ENCODE measurements at places on chromosomes 7 and 10. TPM values are rescaled to one million over a fixed set of nuclear protein-coding genes. Genes with fewer than 3 reads are reported as not detected.

ANKRD30A gene
- total RNA-seq = not detected

DNA sequence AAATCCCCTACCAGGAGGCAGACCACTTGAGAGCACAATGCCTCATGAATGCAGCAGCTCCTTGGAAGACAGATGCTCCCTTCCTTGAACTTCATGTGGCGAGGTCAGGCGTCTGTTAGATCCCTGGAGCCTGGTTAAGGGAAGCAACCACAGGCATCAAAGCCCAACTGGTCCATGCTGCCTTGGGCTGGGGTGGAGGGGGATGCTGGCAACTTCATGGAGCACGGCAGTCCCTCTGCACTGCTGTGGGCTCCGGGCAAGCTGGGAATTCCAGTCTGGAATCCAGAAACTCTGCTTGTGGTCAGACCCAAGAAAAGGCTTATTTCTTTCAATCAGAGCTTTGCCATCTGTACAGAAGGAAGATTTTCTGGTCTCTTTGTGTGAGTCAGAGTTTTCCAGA lies 130.4 kb downstream of the PFKFB3 start:
- DNase-seq = no peak

- no peak for DNase-seq
These were observed 8.3 kb upstream of the DENND10 start for GRCh38 chr10:119095640-119096039.

EPHA1 gene
- total RNA-seq = 0.41 TPM

GRCh38 chr7:24059775-24060174 lies 224.2 kb upstream of the NPY start:
- no peak for DNase-seq

- no peak for DNase-seq
These were observed 92.9 kb upstream of the HDAC9 start for GRCh38 chr7:18402488-18403183.

DNA sequence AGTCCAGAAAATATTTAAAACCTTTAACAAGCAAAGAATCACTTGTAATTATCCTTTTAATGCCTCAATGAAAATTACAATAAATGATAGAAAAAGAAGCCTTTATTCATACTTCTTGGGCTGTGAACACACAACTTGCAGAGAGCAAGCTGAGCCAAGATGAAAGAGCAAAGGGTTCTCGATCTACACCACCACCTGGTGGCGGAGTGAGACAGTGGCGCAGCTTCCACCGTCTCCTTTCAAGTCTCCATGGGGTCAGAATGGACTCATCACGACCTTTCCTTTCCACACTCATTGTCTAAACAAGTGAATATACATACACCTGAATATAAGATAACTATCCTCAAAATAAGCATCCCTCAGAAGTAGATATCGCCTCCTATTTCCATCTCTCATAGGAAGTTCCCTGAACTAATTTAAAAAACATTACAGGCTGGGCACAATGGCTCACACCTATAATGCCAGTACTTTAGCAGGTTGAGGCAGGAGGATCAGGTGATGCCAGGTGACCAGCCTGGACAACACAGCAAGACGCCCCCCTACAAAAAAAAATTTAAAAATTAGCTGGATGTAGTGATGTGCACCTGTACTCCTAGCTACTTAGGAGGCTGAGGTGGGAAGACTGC lies 40.7 kb downstream of the ATE1 start:
- no peak for DNase-seq

- DNase-seq = no peak
These were observed 85.2 kb downstream of the RTKN2 start for GRCh38 chr10:62183442-62183841.

GRCh38 chr7:2312267-2312929 lies 1.8 kb downstream of the SNX8 start:
- DNase-seq = no peak

GRCh38 chr10:49112851-49113250 lies 2.5 kb downstream of the VSTM4 start:
- DNase-seq = no peak

- DNase-seq = no peak
These were observed 9.2 kb upstream of the SVIL start for GRCh38 chr10:29643771-29644501.

KCP gene
- 0.81 TPM for total RNA-seq

HOXA11 gene
- total RNA-seq = 3.7 TPM

DNA sequence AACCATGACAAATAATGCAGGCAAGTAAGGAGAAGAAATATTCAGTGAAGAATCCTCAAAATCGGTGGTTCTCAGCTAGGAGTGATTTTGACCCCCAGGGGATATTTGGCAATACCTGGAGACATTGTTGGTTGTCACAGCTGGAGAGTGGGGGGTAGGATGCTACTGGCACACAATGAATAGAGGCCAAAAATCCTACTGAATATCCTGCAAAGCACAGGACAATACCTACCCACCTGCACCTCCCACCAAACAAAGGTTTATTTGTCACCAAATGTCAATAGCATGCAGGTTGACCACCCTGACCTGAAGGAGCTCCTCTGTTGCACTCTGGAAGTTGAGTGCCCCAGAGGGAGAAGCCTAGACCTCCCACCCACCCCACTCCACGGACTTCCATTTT lies 1028.6 kb downstream of the CNTNAP2 start:
- DNase-seq = no peak

GRCh38 chr7:3133811-3134385 lies 90.2 kb upstream of the CARD11 start:
- DNase-seq = no peak

DNA sequence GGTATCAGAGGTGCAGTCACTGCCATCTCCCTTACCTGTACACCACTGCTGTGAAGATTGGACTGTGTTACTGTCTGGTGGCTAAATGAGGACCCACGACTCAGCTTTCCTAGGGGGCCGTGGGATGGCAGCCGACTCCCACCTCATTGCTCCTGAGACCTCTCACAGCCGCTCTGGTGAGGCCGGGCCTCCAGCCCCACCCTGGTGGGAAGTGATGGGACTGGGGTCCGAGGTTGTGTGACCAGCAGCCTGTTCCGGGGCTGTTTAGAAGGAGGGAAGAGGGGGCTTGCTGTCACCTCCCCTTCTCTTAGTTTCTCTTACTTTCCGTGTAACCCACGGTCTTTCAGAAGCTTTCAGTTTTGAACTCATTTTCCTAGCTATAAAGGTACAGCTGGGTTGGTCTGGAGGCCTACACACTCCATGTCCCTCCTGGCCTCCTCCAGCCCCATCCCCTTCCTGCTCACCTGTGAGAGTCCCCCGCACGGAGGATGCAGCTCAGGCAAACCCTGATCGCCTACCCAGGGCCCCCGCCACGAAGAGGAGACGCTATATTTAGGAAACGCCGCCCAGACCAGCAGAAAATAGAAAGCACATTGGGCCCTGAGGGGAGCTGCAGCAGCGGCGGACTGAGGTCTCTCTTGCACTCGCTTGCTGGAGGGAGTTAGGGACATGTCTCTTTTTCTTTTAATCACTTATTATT lies 4.6 kb downstream of the EMX2 start:
- no peak for DNase-seq

DNA sequence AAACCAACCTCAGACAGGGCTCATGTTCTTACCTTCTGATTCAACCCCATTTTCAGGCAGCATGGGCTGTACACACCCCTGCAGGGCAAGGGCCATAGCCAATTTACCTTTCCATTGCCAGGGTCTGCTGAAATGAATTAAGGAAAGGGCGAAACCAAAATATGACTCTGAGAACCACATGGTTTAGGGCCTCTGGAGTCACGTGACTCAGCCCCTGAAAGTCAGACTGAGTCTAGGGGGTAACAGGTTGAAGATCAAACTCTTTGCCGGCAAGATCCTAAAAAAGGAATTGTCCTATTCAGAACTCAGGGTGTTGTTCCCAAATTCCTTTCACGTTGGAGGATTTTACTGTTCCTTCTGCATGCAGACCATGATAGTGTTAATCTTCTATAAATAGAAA lies 118.9 kb downstream of the RAB11FIP2 start:
- DNase-seq = no peak

DNA sequence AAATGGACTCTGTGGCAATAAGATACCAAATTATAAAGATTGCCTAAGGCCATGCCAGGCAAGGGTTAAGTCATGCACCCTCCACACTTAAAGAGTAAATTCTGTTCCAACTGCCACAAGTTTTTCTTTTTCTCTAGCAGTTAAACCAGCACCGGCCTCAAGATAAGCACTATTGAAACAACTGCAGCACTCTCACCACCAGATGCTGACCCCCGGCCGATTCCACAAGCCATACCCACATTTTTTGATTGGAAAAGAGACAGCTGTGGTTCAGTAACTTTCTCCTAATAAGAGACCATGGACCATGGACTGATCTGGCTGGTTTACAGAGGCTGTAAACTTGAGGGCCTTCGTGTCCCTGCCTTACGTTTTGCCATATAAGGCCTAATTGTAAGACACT lies 44.9 kb downstream of the GRM8 start:
- no peak for DNase-seq

GRCh38 chr10:33735464-33735923 lies 401.0 kb upstream of the NRP1 start:
- no peak for DNase-seq

- no peak for DNase-seq
These were observed 35.0 kb upstream of the AGR3 start for GRCh38 chr7:16916738-16917137.

CYP2C19 gene
- total RNA-seq = not detected

DNA sequence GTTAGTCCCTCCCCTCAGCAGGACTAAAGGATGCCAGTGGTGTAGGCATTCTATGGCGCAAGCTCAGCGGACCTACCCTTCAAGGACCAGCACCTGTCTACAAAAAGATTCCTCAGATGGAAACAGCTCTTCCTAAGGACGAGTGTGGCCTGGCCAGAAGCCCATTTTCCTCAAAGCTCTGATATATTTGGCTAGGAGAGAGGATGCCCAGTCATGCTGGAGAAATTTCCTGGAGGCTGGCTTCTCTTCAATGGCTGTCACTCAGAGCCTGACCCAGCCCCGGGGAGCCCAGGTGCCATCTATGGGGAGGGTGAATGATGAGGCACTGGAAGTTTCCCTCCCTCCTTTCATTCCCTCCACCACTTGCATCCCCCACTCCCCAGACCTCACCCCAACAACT lies 111.5 kb downstream of the PLXNA4 start:
- no peak for DNase-seq

SEMA3A gene
- 1.1 TPM for total RNA-seq

- DNase-seq = no peak
These were observed 146.5 kb downstream of the CCDC3 start for GRCh38 chr10:12854988-12855387.

NANOS1 gene
- total RNA-seq = 5.4 TPM

GRCh38 chr10:103265717-103266329 lies 11.1 kb upstream of the INA start:
- DNase-seq = no peak

- no peak for DNase-seq
These were observed 1.1 kb downstream of the CCDC3 start for GRCh38 chr10:13000431-13000830.

ANK3 gene
- total RNA-seq = 55.4 TPM

DNA sequence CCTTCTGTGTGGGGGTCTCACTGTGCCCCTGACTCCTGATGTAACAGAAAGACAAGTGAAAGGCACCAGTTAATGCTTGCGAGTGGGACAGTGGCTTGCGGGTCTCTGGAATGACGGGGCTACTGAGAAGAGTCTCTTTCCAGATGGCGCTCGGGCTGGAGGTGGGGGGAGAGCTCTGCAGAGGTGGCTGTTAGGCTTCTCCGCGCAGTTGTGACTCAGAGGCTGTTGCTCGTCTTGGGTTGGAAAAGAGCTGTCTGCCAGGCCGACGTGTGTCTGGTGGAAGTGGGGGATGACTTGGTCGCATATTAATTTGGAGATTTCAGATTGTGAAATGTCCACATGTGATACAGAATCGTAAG lies 27.9 kb upstream of the SH2B2 start:
- no peak for DNase-seq

ADRB1 gene
- total RNA-seq = 0.42 TPM

GALNT17 gene
- total RNA-seq = 17.6 TPM

GRCh38 chr7:155580367-155580766 lies 34.0 kb upstream of the CNPY1 start:
- DNase-seq = no peak

CYP3A7 gene
- total RNA-seq = not detected
